ENCODE measurements at places on chromosomes 7 and 10. TPM values are rescaled to one million over a fixed set of nuclear protein-coding genes. Genes with fewer than 3 reads are reported as not detected.

The TMEM139 gene
- total RNA-seq: not detected

The UCN3 gene
- total RNA-seq: not detected

The SLC18A3 gene
- not detected for total RNA-seq

The CALN1 gene
- not detected for total RNA-seq

The FAM237B gene
- total RNA-seq: not detected

The KIF11 gene
- 19.5 TPM for total RNA-seq

The AVL9 gene
- total RNA-seq: 9.3 TPM

The CCL26 gene
- 22.3 TPM for total RNA-seq

The PNLIP gene
- not detected for total RNA-seq

The OR6V1 gene
- total RNA-seq: not detected

The ZNF800 gene
- 6.9 TPM for total RNA-seq
